Activated T-cell treated with anti-CD3 and anti-CD28 coated beads, Interleukin-2, amount 50 U/mL, for 24 hours (primary cell): ENCODE measurements at places on chromosomes 5 and 9.
A peak's percentile ranks its signal among the peaks of the same experiment; 100 is the strongest.

DNA sequence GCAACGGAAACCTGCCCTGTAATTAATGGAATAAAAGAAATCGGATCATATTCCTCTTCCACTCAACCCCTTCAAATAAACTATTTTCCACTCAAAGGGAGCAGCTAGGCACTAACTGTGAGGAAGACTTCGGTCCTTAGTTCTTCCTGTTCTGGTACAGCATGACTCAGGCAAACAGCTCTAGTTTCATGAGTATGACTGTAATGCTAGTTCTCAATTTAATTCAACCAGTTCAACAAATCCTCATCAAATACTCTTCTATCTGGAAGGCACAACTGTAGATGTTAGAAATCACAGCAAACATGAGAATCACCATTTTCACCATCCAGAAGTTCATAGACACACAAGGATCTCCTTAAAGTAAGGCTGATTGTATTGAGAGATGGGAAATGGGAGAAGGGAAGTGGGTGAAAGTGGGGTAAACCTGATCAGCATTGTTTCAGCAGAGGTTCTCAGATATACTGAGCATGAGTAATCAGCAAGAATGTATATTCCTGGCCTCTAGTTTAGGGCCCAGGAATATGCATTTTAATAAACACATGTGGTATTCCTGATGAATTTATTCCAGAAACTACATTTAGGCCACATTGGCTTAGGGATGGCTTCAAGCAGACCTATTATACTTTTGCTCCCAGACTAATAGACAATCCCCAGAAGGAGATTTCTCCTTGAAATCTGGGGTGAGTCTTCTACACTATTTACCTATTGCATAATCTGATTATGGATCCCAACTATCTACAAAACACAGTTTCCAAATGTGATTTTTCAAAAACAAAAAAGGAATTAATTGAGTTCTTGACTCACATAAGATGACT, 141.1 kb upstream of the SLC12A2 start:
- no peak overlapping the region for H3K27ac ChIP-seq
- DNase-seq, result no peak
- H3K4me3 ChIP-seq, result no peak overlapping the region

- H3K4me1 ChIP-seq, result no peaks in the 10 kb centered on the region
- H3K36me3 ChIP-seq, result no peaks in the 10 kb centered on the region
- DNase-seq, result no peak
- no peak overlapping the region for H3K27ac ChIP-seq
- H3K4me3 ChIP-seq, result no peak overlapping the region
- no peaks in the 10 kb centered on the region for H3K27me3 ChIP-seq
These were observed 69.9 kb downstream of the C9orf57 start for GRCh38 chr9:71990466-71990865.

- H3K4me1 ChIP-seq, result no peaks in the 10 kb centered on the region
- DNase-seq, result no peak
- no peak overlapping the region for H3K4me3 ChIP-seq
- H3K36me3 ChIP-seq, result no peaks in the 10 kb centered on the region
- no peak overlapping the region for H3K27ac ChIP-seq
These were observed 49.9 kb upstream of the SNCAIP start for GRCh38 chr5:122262103-122262502.

GRCh38 chr5:174642816-174643405, 81.5 kb upstream of the MSX2 start:
- no peaks in the 10 kb centered on the region for H3K4me1 ChIP-seq
- no peak for DNase-seq
- H3K4me3 ChIP-seq, result no peak overlapping the region
- no peaks in the 10 kb centered on the region for H3K36me3 ChIP-seq
- no peaks in the 10 kb centered on the region for H3K27me3 ChIP-seq
- H3K27ac ChIP-seq, result no peak overlapping the region

- DNase-seq, result no peak
- no peaks in the 10 kb centered on the region for H3K27me3 ChIP-seq
- no peak overlapping the region for H3K4me3 ChIP-seq
- peaks cover 14% of the 10 kb centered on the region for H3K4me1 ChIP-seq
- peaks cover 97% of the 10 kb centered on the region for H3K36me3 ChIP-seq
These were observed 15.4 kb downstream of the ZNF622 start for GRCh38 chr5:16450163-16450562.

DNA sequence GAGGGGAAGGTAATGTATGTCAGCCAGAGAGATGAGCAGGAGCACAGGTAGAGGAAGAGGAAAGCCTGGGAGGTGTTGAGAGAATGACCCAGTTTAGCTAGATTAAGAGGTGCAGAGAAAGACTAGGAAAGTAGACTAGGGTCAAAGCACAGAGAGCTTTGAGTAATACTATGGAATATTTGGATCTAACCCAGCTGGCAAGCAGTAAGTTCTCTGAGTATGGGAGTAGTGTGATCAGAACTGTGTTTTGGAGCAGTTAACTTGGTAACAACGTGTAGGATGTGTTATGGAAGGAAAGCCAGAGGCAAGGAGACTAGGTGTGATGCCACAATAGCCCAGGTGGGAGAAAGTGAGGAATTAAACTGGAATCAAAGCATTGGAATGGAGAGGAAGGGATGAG, 84.9 kb upstream of the PTGER4 start:
- DNase-seq, result no peak
- H3K27ac ChIP-seq, result no peak overlapping the region
- peaks cover 20% of the 10 kb centered on the region for H3K4me1 ChIP-seq
- no peak overlapping the region for H3K4me3 ChIP-seq
- no peaks in the 10 kb centered on the region for H3K36me3 ChIP-seq

DNA sequence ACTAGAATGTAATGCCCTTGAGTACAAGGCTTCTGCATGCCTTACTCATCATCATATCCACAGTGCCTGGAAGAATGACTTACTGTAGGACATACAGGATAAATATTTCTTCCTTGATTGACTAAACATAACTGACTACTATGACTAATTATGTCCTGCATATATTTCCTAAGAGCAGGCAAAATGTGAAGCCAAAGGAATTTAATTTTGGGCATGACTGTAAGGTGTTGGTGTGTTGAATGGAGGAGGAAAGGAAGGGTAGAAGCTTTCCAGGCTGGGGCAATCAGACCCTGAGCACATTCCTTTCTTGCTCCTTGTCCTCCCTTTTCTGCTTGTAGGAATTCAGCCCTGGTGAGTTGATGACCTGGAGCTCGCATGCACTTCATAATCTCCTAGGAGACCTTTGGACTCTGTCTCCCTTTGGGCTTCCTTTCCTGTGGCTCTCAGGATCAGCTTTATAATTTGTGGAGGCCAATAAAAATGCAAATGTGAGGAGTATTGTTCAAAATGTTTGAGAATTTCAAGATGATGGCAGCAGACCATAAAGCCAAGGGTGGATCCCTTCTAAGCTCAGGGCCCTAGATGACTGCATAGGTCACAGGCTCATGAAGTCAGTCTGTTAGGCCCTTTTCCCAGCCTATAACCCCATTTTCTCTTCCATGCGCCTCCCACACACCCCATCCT, 174.0 kb downstream of the HMHB1 start:
- DNase-seq, result no peak
- no peak overlapping the region for H3K27ac ChIP-seq
- H3K27me3 ChIP-seq, result no peaks in the 10 kb centered on the region

- H3K36me3 ChIP-seq, result peaks cover 38% of the 10 kb centered on the region
- H3K27me3 ChIP-seq, result no peaks in the 10 kb centered on the region
- no peak overlapping the region for H3K27ac ChIP-seq
- H3K4me1 ChIP-seq, result peaks cover 69% of the 10 kb centered on the region
- H3K4me3 ChIP-seq, result no peak overlapping the region
These were observed 3.7 kb downstream of the PIK3R1 start for GRCh38 chr5:68219161-68219816.

GRCh38 chr9:93302586-93303257, 118.8 kb downstream of the WNK2 start:
- no peak overlapping the region for H3K4me3 ChIP-seq
- no peaks in the 10 kb centered on the region for H3K4me1 ChIP-seq
- no peaks in the 10 kb centered on the region for H3K36me3 ChIP-seq
- H3K27ac ChIP-seq, result no peak overlapping the region

GRCh38 chr5:117594166-117594565, 1019.5 kb upstream of the SEMA6A start:
- DNase-seq, result no peak
- no peaks in the 10 kb centered on the region for H3K36me3 ChIP-seq
- no peaks in the 10 kb centered on the region for H3K27me3 ChIP-seq
- H3K4me3 ChIP-seq, result no peak overlapping the region

GRCh38 chr5:147349241-147349640, 114.4 kb downstream of the STK32A start:
- no peak overlapping the region for H3K4me3 ChIP-seq
- H3K27me3 ChIP-seq, result peaks cover 2% of the 10 kb centered on the region
- no peak overlapping the region for H3K27ac ChIP-seq
- H3K4me1 ChIP-seq, result no peaks in the 10 kb centered on the region

- no peak overlapping the region for H3K27ac ChIP-seq
- H3K4me3 ChIP-seq, result no peak overlapping the region
- H3K36me3 ChIP-seq, result no peaks in the 10 kb centered on the region
- no peaks in the 10 kb centered on the region for H3K4me1 ChIP-seq
- DNase-seq, result peak; percentile 11
- peaks cover 20% of the 10 kb centered on the region for H3K27me3 ChIP-seq
These were observed 239.8 kb downstream of the PBX3 start for GRCh38 chr9:125986966-125987365.

- no peak overlapping the region for H3K4me3 ChIP-seq
- peaks cover 82% of the 10 kb centered on the region for H3K36me3 ChIP-seq
- no peaks in the 10 kb centered on the region for H3K27me3 ChIP-seq
- H3K27ac ChIP-seq, result no peak overlapping the region
These were observed 6.6 kb downstream of the ARL10 start for GRCh38 chr5:176371621-176372539.

DNA sequence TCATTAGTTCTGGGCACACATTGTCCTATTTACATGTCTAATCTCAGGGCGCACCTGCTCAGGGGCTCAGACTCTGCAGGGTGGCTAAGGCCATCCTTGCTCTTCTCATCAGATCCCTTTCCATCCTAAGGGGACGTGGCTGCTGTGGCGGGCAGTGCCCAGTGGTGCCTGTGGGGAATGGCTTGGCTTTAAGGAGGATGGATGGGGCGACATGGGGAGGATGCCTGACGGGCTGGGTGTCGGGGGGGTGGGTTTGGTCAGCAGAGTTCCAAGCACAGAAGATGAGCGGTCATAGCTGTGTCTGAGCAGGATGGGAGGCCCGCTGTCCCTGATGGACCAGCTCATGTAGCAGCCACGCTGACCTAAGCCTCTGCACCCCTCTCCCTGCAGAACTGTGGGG, 40.9 kb upstream of the SUSD3 start:
- no peaks in the 10 kb centered on the region for H3K27me3 ChIP-seq
- H3K27ac ChIP-seq, result peak overlapping the region; percentile 85
- DNase-seq, result no peak
- peaks cover 28% of the 10 kb centered on the region for H3K4me1 ChIP-seq

DNA sequence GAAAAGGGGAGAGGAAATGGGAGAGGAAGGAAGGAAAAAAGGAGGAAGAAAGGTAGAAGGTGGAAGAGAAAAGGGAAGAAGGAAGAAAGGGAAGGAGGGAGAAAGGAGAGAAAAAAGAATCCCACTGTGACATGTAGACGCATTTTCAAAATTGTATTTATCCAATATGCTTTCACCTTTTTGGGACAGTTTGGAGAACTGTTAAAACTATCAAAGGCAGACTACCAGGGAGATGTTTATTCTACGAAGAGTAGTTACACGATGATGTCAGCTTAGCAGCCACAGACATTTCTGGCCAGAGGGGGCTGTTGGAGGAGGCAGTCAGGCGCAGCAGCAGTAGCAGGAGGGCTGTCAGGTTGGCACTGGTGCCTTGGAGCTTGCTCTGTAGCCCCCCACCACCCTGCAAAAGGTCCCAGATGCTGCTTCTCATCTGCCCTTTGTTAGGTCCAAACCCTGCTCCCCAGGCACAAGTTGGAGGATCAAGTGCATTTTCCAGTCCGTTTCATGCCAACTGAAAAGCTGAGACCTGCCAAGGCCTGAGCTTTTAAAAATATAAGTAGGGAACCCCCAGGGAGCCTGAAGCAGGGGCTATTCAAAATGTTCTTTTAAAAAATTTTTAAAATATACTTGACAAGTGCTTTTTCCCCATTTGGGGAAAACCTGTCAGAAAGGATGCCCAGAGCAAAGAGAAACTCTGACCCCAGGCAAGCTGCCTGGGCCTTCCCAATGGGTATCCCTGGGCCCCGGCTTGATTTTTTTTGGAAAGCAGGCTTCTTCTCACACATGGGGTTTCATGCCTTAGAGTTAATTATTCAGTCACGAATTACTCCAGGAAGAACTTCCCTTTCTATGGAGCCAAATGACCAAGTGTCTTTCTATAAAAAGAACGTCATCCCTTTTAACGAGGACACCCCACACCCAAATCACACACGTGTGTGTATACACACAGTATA, 203.3 kb downstream of the SLIT3 start:
- H3K36me3 ChIP-seq, result no peaks in the 10 kb centered on the region
- no peaks in the 10 kb centered on the region for H3K4me1 ChIP-seq
- DNase-seq, result no peak
- H3K27me3 ChIP-seq, result peaks cover 8% of the 10 kb centered on the region

- H3K4me1 ChIP-seq, result peaks cover 4% of the 10 kb centered on the region
- H3K27me3 ChIP-seq, result no peaks in the 10 kb centered on the region
These were observed 115.9 kb downstream of the GADD45G start for GRCh38 chr9:89720696-89721175.

GRCh38 chr5:116153687-116154174, 68.9 kb downstream of the COMMD10 start:
- H3K27me3 ChIP-seq, result no peaks in the 10 kb centered on the region
- peaks cover 16% of the 10 kb centered on the region for H3K36me3 ChIP-seq
- H3K4me1 ChIP-seq, result peaks cover 6% of the 10 kb centered on the region
- H3K4me3 ChIP-seq, result no peak overlapping the region

- H3K4me3 ChIP-seq, result no peak overlapping the region
- H3K27me3 ChIP-seq, result peaks cover 16% of the 10 kb centered on the region
- no peaks in the 10 kb centered on the region for H3K4me1 ChIP-seq
- no peak overlapping the region for H3K27ac ChIP-seq
These were observed 9.7 kb upstream of the SLC36A2 start for GRCh38 chr5:151357097-151357496.

- H3K27ac ChIP-seq, result no peak overlapping the region
- H3K4me1 ChIP-seq, result no peaks in the 10 kb centered on the region
- H3K27me3 ChIP-seq, result peaks cover 3% of the 10 kb centered on the region
- no peak overlapping the region for H3K4me3 ChIP-seq
- H3K36me3 ChIP-seq, result no peaks in the 10 kb centered on the region
These were observed 10.8 kb upstream of the STOM start for GRCh38 chr9:121380846-121381245.

- no peak overlapping the region for H3K27ac ChIP-seq
- H3K36me3 ChIP-seq, result no peaks in the 10 kb centered on the region
- H3K4me1 ChIP-seq, result no peaks in the 10 kb centered on the region
- no peak overlapping the region for H3K4me3 ChIP-seq
These were observed 626.6 kb upstream of the SGCD start for GRCh38 chr5:155700333-155700732.

GRCh38 chr9:37800631-37801286, at the start of gene DCAF10:
DCAF10 (plus strand) TSS chr9:37800797; CDS start chr9:37800867, 70 bp downstream.
- H3K27me3 ChIP-seq, result no peaks in the 10 kb centered on the region
- H3K4me3 ChIP-seq, result peak within 1 kb of the TSS; percentile 93
- peak; percentile 99 for DNase-seq
- H3K4me1 ChIP-seq, result peaks cover 44% of the 10 kb centered on the region
- H3K36me3 ChIP-seq, result peaks cover 33% of the 10 kb centered on the region

GRCh38 chr5:154850255-154851062, at the start of gene FAXDC2:
FAXDC2 (minus strand) TSS chr5:154850603; CDS start chr5:154838178, 12,425 bp downstream.
- peak within 1 kb of the TSS; percentile 33 for H3K27ac ChIP-seq
- no peaks in the 10 kb centered on the region for H3K27me3 ChIP-seq
- H3K4me1 ChIP-seq, result peaks cover 13% of the 10 kb centered on the region
- peaks cover 3% of the 10 kb centered on the region for H3K36me3 ChIP-seq
- DNase-seq, result no peak
- H3K4me3 ChIP-seq, result no peak within 1 kb of the TSS

- no peak overlapping the region for H3K27ac ChIP-seq
- no peak for DNase-seq
- H3K4me3 ChIP-seq, result no peak overlapping the region
- no peaks in the 10 kb centered on the region for H3K27me3 ChIP-seq
- H3K4me1 ChIP-seq, result no peaks in the 10 kb centered on the region
These were observed 15.7 kb downstream of the CEP72 start for GRCh38 chr5:627840-628239.

GRCh38 chr5:152329761-152330283, 75.3 kb downstream of the NMUR2 start:
- H3K27me3 ChIP-seq, result peaks cover 2% of the 10 kb centered on the region
- no peak overlapping the region for H3K4me3 ChIP-seq
- no peaks in the 10 kb centered on the region for H3K36me3 ChIP-seq
- no peak overlapping the region for H3K27ac ChIP-seq
